ENCODE measurements at places on chromosomes 5 and 9.
A peak's percentile ranks its signal among the peaks of the same experiment; 100 is the strongest.

- DNase-seq = no peak
Measured at GRCh38 chr9:120289990-120290975, 289.7 kb downstream of the CDK5RAP2 start.

- DNase-seq = no peak
Measured at GRCh38 chr5:173762930-173763329, 125.2 kb upstream of the CPEB4 start.

DNA sequence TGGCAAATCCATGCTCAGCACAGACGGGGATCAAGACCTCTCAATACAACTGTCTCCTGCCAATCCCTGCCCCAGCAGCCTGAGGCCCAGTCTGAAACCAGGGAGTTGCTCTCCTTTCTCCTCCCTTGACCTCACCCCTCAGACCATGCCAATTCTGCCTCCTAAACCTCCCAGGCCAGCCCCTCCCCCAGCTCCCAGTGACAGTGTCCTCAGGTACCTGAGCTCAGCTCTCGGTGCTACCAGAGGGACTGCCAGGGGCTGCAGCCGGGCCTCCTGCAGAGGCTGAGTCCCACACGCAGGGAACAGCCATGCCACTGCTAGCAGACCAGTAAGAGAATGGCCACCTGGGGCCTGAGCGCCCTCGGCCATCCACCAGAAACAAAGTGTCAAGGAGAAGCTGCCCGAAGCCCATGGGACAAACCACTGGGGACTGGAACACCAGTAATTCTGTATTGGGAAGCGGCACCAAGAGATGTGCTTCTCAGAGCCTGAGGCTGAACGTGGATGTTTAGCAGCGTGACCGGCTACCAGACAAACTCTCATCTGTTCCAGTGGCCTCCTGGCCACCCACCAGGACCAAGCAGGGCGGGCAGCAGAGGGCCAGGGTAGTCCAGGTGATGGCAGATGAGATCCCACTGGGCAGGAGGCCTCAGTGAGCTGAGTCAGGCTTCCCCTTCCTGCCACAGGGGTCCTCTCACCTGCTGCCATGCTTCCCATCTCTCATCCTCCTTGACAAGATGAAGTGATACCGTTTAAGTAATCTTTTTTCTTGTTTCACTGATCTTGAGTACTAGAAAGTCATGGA is 557 bp upstream of the IL3 start:
- peak; percentile 23 for DNase-seq

- no peak for DNase-seq
Measured at GRCh38 chr5:154583671-154584177, 105.7 kb upstream of the HAND1 start.

GRCh38 chr9:4344946-4345345 is 45.1 kb upstream of the GLIS3 start:
- DNase-seq = no peak

- no peak for DNase-seq
Measured at GRCh38 chr5:90437663-90438062, 28.1 kb upstream of the CETN3 start.

GRCh38 chr9:133144142-133144903 is 19.4 kb downstream of the GBGT1 start:
- DNase-seq = peak; percentile 93

DNA sequence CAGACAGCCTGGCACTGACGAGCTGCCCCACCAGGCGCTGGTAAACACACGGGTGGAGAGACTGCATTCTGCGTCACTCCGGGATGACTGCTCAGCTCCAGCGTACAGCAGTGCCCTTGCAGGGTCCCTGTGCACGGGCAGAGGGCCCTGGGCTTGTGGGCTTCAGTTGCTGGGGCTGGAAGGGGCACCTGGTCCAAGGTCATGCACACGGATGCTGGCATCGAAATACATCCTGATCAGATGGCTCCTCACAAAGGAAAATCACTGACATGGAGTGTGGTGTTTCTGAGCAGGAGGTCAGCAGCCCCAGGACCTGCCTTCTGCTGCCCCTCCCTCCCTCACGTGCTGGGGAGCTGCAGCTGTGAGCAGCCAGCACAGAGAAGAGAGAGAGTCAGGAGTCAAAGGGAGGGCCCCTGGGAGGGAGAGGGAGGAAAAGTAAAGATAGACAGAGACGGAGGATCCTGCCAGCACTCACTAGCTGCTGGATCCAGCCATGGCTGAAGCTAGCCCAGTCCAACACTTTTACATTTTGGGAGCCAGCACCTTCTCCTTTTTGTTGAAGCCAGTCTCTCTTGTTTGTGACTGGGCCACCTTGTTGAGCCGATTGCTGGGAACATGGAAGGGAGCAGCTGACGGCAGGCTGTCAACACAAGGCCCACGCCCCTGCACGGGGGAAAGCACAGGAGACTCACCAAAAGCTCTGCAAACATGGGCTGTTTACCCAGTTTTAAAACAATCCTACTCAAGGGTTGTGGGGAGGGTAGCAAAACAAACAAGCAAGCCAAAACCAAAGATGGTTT is 166.5 kb upstream of the PHYKPL start:
- no peak for DNase-seq

DNA sequence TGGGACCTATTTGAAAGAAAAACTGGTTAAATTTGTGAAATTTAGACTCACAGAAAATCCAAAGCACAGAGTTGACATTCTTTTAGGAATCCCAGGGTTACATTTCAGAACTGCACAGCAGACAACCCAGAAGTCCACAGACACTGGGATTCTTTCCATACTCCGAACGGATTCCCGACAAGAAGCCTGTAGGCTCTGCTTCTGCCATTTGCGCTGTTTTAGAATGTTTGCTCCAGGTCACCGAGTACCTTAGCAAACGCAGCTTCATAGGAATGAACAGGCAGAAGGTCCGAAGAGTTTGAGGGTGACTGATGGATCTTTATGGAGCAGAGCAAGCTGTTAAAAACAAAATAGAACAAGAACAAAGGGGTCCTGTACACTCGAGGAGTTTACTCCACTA is 84.5 kb upstream of the NFIB start:
- DNase-seq = no peak

DNA sequence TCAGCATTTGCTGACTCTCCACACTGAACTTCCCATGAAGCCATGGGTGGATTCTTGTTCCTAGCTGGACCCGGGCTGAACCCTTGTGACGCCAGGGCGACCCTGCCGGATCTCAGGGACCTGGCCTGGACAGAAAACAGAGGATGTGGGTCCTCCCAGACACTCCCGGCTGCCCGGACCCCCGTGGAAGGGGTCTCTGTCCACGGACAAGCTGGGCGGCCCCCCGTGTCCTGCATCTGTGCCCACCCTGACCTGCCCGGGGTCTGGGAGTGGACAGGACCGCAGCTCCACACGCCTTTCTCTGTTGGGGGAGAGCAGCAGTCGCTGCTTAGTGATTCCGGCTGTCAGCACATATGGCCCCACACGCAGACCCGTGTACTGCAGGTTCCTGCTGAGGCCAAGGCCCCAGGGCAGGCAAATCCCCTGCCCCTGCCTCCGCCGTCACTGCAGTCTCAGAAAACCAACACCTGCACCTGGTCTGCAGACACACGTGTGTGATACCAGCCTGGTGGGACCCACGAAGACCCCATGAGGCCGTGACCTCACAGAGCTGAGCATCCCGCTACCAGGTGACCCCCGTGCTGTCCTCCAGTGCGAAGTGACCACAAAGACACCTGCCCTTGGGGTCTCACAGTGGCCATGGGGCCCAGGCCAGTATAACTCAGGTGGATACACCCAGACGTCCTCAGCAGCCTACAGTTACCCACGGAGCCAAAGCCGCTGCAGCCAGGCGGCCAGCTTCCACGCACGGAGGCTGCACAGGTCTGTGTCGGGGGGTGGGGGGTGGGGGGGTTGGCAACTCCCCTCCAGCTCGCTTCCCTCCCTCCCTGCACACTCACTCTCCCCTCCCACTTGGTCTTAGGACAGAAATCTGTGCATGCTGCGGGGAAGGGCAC is 50.6 kb downstream of the NKD2 start:
- DNase-seq = no peak

DNA sequence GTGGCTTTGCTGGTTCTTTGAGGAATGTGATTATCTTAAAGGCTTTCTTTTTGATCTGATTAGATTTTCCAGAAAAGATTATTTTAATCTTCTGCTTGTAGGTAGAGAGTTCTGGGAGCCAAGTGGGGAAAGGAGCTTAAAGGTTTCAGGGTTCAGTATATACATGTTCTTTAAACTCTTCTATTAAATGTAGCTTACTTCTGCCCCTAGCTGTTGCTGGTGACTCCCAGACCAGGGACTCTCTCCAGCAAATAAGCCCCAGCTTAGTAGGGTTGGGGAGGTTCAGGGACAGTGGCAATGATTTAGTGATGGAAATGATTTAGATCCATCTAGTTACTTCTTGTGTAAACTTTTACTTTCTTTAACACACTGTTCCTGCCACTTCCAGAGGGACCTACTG is 72.2 kb downstream of the SLC12A2 start:
- no peak for DNase-seq

DNA sequence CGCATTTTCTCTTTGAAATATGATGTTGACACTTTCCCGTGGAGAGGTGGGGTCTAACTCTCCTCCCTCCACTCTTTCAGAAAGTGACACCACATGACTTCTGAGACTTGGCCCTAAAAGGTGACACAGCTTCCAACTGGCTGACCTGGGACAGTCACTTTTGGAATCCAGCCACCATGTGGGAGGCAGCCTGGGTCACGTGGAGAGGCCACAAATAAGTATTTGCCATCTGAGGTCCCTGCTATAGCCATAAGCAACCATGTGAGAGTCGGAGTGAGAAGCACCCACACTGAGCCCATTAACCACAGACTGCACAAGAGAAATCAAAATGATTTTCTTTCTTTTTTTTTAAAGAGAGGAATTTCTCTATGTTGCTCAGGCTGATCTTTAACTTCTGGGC is 4.1 kb upstream of the PHYKPL start:
- no peak for DNase-seq

DNA sequence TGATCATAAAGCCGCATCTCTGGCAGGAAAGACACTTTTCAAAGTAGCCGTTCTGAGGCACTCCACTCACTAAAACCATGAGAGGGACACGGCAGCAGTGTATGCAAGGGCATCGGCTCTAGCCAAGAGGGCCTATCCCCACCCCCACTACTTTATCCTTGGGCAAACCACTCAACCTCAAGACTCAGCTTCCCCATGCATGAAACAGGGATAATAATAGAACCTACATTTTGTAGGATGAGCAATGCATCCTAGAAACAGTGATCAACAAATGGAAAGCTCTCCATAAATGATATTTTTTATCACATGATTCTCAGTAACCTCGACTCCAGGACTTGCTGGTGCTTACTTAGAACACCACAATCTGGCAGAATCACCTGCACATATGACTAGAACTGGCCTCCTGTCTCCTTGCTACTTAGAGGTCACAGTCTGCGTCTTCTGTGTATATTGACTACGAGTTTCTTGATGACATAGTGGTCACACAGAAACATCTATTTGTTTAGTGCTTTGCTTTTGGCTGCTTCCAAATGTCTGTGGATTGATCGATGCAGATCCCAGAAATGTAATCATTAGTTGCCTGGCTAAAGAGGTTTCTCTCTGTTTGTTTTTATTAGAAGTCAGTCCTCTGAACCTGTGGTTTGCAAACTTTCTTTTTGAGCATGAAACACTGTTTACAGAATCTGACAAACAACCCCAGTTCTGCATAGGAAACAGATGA is 102.1 kb downstream of the LHFPL2 start:
- no peak for DNase-seq

DNA sequence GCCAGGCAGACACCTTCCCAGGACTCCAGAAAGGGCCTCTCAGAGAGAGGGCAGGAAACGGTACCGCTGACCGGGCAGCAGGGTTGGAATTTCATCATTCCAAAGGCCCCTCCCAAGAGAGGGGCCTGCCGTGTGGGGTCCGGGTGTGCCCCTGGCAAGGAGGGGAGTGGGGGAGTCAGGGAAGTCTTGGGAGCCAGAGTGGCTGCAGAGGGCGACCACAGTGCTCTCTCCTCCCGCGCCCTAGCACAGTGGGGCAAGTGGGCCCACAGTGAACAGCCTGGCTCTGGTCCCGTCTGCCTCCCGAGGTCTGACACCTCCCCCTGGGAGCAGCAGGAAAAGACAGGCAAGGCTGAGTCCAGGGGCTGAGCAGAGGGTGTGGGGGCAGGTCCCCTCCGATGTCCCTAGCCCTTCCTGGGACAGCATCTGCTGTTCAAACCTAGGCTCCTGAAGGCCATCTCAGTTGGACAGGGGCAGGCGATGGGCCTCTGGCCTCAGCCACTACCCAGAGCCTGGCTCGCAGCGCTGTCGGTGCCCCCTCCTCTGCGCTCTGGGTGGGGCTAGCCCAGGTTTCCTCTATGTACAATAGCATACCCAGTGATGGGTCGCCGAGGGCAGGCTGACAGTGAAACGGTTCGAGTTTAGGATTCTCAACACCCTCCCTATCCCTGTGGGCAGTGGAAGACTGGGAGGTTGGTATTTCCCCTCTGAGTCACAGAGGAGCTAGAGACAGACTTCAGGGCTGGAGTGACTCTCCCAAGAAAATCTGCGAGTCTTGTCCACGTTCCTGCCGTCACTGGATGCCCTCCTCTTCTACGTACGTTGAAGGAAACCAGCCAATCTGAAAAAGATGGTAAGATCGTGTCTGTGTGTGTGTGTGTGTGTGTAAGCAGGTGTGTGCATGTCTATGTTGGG is 25.4 kb upstream of the SARDH start:
- DNase-seq = no peak

DNA sequence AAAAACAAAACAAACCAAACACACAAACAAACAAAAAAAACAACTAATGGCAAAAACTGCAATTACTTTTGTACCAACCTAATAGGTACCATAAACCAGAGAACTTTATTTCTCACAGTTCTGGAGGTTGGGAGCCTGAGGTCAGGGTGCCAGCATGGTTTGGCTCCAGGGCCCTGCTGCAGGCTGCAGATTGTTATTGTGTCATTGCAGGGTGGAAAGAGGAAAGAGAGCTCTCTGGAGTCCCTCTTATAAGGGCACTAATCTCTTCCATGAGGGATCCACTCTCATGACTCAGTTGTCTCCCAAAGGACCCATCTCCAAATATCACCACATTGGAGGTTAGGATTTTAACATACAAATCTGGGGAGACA is 64.9 kb upstream of the CPEB4 start:
- DNase-seq = no peak

- DNase-seq = no peak
Measured at GRCh38 chr9:87148331-87149104, 201.2 kb upstream of the GAS1 start.

DNA sequence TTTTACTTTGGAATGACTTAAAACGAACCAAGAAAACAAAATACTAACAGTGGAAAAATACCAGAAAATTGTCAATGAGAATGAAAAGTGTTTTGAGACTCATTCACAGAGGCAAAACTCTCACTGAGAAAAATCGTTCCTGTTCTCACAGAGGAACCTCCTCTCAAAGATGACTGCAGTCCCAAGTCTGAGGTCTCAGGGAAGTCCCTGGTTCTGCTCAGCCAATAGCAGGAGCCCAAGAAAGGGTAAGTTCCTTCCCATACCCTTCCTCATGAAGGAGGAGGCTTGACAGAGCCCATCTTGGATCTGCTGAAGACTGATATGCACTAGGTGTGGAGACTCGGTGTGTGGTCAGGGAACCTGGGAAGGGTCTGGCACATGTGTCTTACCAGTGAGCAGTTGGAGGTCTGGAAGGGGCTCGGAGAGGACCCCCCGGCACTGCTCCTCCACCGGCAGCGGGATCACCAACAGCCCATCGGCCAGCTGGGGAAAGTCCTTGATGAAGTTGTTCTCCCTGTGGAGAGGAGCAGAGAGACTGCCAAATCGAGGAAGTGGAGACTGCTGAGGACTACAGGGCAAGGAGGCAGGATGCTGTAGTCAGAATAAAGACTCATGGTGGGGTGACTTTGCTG is 46.0 kb downstream of the TRIM32 start:
- peak; percentile 58 for DNase-seq
